DMS79 treated with DMSO at 0.1 percent for 48 hours (cell line): ENCODE measurements at places on chromosomes 12 and 14.

GRCh38 chr12:49917166-49917787, 13.6 kb upstream of the FAIM2 start:
- DNase-seq = no peak

DNA sequence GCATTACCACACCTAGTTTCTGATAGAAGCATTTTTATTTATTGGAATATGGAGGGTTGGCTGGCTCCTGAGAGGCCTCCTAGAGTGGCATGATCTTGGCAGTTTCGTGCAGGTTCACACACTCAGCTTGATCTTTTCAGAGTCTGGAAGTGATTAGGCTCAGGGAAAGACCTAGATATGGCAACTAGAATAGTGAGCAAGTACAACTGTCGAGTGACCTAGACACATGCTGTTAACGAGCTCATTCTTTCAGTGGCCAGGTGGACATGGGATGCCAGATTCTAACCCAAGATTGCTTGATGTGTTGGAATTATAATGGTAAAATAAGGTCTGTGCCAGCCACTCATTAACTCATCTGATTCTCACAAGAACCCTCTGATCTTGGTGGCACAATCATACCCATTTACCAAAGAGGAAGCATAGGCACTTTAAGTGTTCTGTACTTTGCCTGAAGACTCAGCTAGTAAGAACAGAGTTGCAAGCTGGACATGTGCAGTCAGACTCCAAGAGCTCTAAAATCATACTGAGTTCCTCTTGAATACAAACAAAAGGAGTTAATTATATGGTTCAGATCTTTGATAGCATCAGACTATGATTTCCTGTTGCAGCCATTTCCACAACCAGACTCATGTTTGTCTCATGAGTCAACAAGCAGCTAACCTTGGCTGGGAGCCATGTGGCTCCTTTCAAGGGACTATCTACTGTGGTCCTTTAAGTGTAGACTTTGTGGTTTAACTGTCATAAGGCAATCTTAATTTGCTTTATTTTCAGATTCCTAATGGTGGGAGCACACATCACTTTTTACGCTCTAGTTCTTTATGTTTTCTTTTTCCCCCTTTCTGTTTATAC, 144.2 kb downstream of the PLEKHA5 start:
- DNase-seq = peak; percentile 96

DNA sequence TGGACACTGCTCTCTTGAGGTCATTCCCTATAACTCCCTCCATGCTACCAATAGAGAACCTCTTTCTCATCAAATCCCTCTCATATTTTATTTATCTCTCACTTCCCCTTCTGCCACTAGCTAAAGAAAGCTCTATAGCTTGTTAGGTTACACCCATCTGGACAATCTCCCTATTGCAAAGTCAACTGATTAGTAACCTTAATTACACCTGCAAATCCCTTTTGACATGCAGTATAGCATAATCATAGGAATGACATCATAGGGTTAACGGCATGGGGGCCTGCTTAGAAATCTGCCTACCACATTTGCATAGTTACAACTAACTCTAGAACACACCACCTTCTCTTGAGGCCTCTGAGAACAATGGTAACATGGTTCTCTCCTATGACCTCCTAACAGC, 181.2 kb downstream of the EMP1 start:
- DNase-seq = no peak

- no peak for DNase-seq
These were observed 98.6 kb downstream of the IRF2BPL start for GRCh38 chr14:76929927-76930326.
